ENCODE measurements at places on chromosomes 5 and 9.

GRCh38 chr5:124330595-124331220 lies 415.7 kb downstream of the ZNF608 start:
- DNase-seq: no peak

- no peak for DNase-seq
Measured at GRCh38 chr5:34582371-34582770, 73.8 kb upstream of the RAI14 start.

- no peak for DNase-seq
Measured at GRCh38 chr5:137761566-137761965, 7.4 kb upstream of the HNRNPA0 start.

DNA sequence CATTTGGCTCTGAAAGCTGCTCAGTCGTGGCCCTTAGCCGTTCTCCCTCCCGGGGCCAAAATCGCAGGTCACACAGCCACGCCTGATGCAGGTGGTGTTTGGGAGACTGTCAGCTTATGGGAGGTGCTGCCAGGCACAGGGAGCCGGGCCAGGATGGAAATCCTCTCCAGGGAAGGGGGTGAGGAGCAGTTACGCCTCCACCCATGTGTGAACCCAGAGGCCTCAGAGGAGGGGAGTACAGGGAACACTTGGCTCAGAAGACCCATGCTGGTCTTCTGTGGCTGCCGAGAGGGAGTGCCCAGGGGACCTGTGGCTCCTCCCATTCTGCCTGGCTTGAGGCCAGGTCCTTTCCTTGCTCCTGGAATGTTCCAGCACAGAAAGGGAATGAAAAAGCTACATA lies 3.6 kb upstream of the OLFM1 start:
- DNase-seq: no peak

DNA sequence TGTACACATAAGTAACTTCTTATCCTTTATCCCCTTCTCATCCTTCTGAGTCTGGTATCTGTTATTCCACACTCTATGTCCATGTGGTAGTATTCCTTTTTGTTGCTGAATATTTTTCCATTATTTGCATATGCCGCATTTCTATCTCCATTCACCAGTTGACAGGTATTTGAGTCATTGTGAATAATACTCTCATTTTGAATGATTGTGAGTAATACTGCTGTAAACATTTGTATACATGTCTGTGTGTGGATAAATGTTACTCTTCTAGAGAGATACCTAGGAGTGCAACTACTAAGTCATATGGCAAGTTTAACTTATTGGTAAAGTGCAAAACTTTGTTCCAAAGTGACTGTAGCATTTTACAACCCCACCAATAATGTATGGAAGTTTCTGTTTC lies 15.6 kb downstream of the RIC1 start:
- DNase-seq: no peak

Measured in GM10248 (cell line).